CD4-positive, alpha-beta T cell treated with Interleukin-21 for 1 hour (primary cell): ENCODE measurements at places on chromosomes 3 and 15.

GRCh38 chr3:108324177-108324576 is 27.8 kb downstream of the HHLA2 start:
- DNase-seq = no peak

GRCh38 chr3:182722907-182723306 is 70.4 kb upstream of the ATP11B start:
- no peak for DNase-seq

GRCh38 chr3:15601399-15602145 is at the start of the genes BTD and HACL1:
TSS of gene BTD (plus strand) at chr3:15601745. CDS start at chr3:15635440, 33,695 bp downstream.
TSS of gene HACL1 (minus strand) at chr3:15601569. CDS start at chr3:15601463, 106 bp downstream.
- DNase-seq = peak; percentile 98

DNA sequence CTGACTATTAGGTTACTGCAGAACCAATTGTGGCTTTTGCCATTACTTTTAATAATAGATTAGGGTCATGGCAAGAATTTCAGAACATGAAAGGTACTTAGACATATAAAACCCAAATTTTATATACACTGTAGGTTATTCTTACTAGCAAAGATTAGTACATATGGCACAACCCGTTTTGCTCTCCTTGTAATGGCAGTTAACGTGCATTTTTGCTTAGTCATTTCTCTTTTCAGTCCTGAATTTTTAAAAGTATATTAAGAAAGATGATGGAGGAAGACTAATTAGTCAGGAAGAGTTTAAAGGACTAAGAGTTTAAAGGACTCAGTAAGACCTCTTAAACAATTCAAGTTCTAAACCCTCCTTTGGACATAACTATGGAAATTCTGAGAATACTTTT is 114.0 kb downstream of the PEAK1 start:
- DNase-seq = no peak

- DNase-seq = no peak
These were observed 145.9 kb downstream of the OR4M2 start for GRCh38 chr15:22226034-22226790.

GRCh38 chr15:31457631-31458526 is 131.2 kb downstream of the KLF13 start:
- no peak for DNase-seq

DNA sequence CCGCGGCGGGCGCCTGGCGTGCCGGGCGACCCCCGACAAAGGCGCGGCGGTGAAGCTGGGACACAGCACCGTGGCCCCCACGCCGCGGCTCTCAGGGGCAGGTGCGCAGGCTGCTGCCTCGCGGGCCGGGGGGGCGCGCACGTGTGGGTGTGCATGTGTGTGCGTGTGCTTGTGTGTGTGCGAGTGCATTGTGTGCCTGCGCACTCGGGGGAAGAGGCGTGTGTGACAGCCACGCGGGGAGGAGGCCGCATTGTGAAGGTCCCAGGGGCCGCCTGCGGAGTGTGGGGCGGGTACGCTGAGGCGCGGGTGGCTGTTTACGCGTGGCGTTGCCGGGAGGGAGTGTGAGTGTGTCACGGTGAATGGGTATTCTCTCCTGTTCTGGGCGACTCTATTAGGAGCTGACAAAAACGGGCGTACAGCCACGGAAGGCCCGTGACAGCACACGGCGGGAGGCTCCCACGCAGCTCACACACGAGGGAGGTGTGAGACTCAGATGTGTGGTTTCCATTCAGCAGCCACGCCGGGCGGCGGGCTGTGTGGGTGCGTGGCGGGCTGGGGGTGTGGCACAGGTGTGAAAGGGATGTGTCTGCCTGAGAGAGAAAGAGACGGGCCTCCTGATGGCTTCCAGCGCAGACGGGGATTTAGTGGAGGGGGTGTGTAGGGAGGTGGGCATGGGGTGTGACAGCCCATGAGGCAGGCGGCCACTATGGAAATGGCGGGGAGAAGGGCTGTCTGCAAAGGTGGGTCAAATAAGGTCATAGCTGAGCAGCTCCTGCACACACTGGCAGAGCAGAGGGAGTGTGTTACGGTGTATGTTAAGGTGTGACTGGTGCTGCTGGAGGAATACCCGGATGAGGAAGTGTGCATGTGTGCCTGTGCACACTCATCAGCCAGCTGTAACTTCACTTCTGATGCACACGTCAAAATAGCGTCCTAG is 750 bp downstream of the PODXL2 start:
- peak; percentile 44 for DNase-seq

GRCh38 chr3:189567766-189568420 is 63.3 kb upstream of the TP63 start:
- DNase-seq = no peak

DNA sequence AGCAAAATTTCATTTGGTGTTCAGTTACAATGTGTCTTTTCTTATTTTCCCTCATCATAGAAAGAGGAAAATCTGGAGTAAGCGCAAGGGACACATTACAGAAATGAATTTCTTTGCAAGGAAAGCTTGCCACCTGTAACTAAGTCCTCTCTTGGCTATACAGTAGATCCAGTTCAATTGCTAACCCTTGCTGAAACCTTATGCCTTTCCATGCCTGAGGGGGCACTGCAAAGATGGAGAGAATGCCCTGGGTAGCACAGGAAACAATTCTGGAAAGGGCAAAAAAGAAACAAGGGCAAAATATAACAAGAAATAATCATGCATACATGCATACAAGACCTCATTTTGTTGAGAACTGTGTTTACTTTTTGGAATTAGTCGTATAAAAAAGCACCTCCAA is 4.3 kb downstream of the CADM2 start:
- DNase-seq = no peak

DNA sequence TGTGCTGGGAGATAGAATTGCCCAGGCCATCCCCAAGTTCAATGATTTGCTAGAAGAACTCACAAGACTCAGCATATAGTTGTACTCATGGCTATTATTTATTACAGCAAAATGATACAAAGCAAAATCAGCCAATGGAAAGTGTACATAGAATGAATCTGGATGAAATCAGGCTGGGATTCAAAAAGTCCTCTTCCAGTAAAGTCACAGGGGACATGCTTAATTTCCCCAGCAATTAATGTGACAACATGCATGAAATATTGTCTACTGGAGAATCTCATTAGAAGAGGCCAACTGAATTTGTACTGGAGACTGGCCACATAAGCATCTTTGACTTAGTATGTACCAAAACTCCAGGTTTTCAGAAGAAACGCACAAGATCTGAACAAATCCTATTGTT is 1043.1 kb downstream of the NAALADL2 start:
- no peak for DNase-seq

GRCh38 chr3:107942244-107942643 is 148.6 kb downstream of the CD47 start:
- no peak for DNase-seq

DNA sequence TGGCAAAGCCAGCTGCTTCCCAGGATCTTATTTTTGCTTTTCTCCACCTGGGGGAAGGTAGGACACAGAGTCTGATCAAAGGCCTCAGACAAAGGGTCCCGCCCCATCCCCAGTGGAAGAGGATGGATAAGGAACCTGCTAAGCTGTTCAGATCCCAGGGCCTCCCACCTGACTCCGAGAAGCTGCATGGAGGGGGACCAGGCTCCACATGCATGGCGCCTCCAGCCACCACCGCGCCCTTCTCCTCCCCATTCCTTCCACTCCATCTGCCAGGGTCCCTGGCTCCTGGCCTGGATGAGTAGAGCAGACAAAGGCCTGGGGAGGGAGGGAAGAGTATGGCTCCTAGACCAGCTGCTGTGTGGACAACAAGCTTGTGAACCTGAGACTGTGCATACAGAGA is 20.0 kb upstream of the CRABP1 start:
- no peak for DNase-seq

GRCh38 chr3:23735535-23736326 is 70.0 kb upstream of the UBE2E1 start:
- DNase-seq = no peak

DNA sequence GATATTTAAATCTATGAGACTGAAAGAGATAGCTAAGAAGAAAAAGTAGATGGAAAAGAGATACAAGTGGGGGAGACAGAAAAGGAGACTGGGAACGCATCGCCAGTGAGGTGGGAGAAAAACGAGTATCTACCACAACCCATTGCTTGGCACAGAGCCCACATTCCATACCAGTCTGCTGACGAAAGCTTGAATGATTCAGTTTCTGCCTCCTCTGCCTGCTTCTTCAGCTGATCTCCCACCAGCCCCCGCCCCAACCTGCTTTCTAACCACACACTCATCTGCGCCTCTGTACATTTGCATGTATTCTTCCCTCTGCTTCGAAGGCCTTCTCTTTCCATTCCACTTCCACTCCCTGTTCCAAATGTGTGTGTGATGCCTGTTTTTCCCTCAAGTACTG is 188.1 kb downstream of the USP13 start:
- no peak for DNase-seq

DNA sequence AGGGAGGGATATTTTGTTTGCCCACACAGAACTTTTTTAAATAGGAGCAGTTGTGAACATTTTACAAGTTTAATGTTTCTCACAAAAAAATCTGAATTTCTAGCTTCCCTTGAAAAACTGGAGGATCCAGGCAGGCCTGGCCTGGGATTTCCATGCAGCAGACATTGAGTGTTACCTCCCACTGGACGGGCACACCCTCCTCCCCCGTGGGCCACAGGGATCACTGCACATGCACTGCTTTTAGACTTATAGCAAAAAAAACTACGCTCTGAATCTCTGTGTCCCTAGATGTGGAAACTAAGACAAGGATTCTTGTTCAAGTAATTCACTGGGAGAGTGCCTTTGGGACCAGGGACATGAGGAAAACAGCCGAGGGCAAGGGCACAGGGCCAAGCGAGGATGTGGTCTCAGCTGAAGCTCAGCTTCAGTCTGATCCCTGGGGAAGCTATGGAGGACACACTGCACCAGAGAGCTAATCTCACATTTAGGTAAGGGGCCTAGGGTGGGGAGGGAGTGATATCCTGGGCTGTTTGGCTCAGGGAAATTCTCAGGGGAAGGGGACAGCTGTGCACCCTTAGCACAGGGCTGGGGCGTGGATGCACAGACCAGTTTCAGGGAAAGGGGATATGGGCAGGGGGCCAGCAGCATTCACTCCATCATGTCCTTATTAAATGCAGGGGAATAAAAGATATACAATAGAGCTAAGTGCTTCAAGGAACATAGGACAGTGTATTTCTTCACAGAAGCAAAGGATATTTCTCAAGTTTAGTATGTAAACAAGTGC is 46.0 kb downstream of the FSIP1 start:
- no peak for DNase-seq

GRCh38 chr15:34106423-34106822 is 4.5 kb downstream of the PGBD4 start:
- DNase-seq = no peak

DNA sequence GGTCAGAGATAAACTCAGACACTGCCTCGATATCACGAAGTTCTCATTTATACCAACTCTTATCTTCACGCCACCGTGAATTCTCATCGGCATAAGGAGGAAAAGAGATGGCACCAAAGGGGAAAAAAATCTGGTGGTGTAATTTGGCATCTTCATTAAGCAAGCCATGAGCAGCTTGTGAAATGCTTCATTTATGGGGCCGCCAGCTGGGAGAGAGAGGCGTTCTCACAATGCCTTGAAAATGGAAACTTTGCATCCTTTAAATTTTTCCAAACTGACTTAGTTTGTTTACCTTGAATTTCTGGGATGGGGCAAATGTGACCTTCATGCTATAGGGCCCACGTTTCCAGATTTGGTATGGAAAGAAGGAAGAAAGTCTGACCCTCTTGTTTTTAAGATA is 242.5 kb upstream of the ST8SIA2 start:
- DNase-seq = no peak

DNA sequence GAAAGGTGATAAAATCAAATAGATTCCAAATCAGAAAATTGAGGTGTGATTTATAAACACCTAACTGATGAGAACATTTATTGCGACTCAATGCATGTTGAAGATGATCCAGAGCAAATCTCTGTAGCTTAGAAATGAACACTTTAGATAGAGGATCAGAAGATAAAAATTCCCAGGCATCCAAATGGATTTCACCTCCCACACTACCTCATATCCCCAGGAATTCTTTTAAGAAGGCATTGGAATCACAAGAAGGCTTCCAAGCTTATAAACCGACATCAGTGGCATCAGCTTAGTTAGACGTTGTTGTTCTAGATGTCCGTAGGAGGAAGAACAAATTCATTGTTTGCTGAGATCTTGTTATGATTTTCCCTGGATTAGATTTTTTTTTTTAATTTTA is 154.4 kb downstream of the EBLN2 start:
- no peak for DNase-seq

GRCh38 chr15:37020852-37021251 is 79.5 kb downstream of the MEIS2 start:
- no peak for DNase-seq

GRCh38 chr3:45932112-45932511 is 11.2 kb upstream of the CXCR6 start:
- no peak for DNase-seq
